Stimulated activated CD8-positive, alpha-beta memory T cell treated with anti-CD3 and anti-CD28 coated beads, Interleukin-15, amount 100 ng/mL, for 24 hours (primary cell): ENCODE measurements at places on chromosomes 7 and 10.

- no peak for DNase-seq
Measured at GRCh38 chr10:71482620-71483019, 85.9 kb downstream of the CDH23 start.

DNA sequence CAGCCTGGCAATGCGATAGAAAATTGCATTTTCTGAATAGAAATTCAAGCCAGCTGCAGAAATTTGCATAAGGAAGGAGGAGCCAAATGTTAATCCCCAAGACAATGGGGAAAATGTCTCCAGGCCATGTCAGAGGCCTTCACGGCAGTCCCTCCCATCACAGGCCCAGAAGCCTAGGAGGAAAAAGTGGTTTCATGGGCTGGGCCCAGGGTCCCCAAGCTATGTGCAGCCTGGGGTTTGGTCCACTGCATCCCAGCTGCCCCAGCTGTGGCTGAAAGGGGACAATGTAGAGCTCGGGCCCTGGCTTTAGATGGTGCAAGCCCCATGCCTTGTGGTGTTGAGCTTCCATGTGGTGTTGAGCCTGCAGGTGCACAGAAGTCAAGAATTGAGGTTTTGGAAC, 10.0 kb upstream of the GARIN1A start:
- DNase-seq: no peak

GRCh38 chr10:95646160-95646559, 10.4 kb downstream of the ALDH18A1 start:
- DNase-seq: no peak

GRCh38 chr7:101884671-101885596, 67.5 kb downstream of the CUX1 start:
- no peak for DNase-seq
